Fibroblast of the aortic adventitia (primary cell): ENCODE measurements at places on chromosomes 12 and 14. TPM values are rescaled to one million over a fixed set of nuclear protein-coding genes. Genes with fewer than 3 reads are reported as not detected.

- DNase-seq: no peak
Measured at GRCh38 chr12:39788239-39788638, 168.6 kb upstream of the ABCD2 start.

GRCh38 chr12:51186465-51187085, 13.6 kb upstream of the TFCP2 start:
- no peak for DNase-seq

ACSM4 gene
- not detected in 2 replicates for total RNA-seq

DNA sequence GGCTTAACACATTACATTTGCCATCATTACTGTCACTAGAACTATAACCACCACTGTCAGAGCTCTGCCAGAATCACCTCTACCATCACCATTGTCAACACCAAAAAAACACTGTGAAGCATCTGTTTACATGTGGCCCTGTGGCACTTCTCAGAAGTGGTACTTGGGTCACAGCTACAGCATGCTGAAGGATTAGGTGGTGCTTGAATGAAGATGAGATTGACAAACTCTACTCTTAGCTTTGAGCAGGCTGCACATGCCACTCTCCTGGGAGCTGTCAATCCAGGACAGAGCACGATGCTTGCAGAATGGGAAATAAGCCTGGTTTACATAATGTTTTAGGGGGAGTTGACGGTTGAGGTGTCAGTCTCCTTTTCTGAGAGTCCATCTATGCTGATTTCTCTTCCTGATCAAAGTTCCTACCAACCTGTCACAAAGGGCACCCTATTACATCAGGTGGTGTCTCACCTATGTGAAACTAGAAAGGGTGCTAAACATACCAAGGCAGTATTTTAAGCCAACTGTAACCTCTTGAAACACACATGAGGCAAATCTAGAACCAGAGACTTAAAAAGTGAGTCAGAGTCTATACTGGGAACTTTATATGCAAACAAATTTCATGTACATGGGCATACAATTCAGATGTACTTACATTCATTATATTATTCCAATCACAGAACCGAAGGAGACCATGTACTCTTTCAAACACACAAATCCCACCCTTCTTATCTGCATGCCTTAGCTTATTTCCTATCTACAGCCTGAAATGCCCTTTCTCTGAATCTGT, 258.7 kb downstream of the EMP1 start:
- DNase-seq: no peak

DNA sequence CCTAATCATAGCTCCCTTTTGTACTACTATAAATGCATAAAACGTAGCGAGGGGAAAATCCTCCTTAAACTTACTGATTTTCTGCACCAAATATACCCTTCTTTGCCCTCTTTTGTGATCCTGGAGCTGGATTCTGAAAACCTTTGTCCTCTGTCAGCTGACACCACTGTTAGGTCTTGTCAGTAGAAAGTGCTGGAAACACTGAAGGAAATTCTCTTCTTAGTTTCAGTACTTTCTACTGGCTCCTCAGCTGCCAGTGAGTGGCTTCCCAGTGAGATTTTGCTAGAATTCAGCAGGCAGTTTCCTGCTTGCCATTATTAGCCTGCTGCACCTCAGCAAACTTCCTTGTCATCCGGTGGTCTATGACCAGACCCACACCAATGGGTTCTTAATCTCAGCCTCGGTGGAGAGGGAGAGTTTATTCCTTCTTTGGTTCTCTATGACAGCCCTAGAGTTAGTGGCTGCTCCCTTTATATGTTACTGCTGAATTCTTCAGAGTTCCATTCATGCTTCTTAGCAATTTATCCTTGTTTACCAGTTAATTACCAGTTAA, 476.2 kb downstream of the FSCB start:
- DNase-seq: no peak

DNA sequence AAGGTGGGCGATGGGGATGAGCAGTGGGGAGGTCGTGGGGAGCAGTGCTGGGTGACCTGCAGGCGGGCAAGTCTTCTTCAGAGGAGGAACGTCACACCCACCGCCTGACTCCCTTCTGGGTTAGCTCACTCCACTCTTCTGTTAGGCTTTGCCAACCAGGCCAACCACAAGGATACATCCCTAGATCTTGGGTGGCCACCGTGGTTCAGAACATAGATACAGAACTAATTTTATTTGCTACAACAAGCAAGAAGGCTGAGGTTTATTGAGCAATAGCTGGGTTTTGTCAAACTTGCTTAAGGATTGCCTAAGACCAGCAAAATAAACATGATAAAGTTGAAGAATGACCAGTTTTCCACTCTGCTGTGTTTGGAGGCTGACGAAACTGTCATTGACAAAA, 109.4 kb downstream of the DACT1 start:
- DNase-seq: peak; percentile 96

HOXC6 gene
- 0.09 and 0.90 TPM in 2 replicates for total RNA-seq

GRCh38 chr12:79678306-79678705, 12.5 kb downstream of the PAWR start:
- no peak for DNase-seq

ADCY4 gene
- total RNA-seq: 1.2 and 6.3 TPM in 2 replicates

GRCh38 chr12:5976711-5977110, 31.7 kb upstream of the ANO2 start:
- no peak for DNase-seq

DNA sequence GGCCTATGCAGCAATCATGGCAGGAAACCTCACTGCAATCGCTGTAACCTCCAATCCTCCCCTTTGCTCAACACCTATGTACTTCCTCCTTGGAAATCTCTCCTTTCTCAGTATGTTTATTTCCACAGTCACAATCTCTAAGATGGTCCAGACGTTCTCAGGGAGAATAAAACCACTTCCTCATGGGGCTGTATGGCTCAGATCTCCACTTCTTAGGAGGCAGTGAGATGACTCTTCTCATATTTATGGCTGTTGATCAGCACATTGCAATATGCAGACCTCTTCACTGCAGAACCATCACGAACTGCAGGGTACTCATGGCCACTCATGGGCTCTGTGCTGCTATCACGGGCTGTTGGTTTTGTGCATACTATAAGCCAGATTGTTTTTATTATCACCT, 17.1 kb upstream of the OR4K17 start:
- DNase-seq: no peak

DNA sequence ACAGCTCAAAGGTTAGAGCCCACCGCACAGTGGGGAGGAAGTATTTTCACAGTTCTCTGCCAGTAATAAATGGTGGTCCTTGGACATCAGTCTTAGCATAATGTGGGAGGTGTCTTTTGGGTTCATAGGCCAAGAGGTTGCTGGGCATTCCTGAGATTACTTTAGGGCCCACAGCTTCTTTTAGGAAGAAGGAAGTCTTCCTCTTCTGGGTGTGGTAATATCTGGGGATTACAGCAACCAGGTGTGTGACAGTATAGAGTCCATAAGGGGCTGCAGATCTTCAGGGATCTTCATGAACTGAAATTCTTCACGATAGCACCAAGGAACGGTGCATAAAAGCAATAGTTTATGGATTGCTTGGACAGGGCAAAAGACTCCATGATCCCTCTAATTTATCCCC, 56.2 kb upstream of the PTGR2 start:
- no peak for DNase-seq

PTMS gene
- 61.6 and 575 TPM in 2 replicates for total RNA-seq

GNG2 gene
- total RNA-seq: 10.0 and 15.7 TPM in 2 replicates

PRPH gene
- total RNA-seq: 0.18 and 0.33 TPM in 2 replicates

SLC2A14 gene
- not detected in 2 replicates for total RNA-seq

DNA sequence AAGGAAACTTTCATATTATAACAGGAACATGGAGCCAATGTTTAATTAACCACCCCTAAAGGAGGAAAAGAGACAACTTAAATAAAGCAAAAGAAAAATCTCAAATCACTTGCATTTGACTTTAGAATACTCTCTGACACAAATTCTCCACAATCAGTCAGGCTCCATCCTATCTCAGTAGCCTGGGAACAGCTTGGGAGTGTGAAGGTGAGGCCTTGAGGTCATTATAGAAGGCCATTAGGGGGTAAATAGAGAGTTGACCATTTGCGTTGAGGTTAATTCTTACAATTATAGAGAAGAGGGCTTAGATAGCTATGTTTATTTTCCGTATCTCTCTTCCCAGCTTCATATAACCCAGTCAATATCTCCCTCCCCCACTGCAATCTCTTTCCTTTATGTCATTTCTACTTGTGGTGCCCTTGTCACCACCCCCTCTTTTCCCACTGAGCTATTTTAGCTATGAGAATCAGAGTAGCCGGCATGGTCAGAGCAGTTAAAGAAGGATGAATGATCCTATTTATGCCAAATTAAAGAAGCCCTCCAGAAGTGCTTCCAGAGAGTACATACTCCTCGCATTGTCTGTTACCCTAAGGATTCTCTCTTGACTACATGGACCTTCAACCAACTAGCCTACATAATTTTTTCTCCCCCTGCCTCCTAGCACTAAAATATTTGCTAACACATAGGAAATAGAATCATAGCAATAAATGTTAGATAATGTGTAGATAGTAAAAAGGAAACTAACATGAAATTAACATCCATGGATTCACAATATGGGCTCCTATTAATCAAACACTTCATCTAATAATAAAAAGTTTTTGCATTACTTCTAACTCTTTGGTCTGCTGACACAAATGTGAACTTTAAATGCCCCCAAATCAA, 135.2 kb upstream of the KRR1 start:
- no peak for DNase-seq

DNA sequence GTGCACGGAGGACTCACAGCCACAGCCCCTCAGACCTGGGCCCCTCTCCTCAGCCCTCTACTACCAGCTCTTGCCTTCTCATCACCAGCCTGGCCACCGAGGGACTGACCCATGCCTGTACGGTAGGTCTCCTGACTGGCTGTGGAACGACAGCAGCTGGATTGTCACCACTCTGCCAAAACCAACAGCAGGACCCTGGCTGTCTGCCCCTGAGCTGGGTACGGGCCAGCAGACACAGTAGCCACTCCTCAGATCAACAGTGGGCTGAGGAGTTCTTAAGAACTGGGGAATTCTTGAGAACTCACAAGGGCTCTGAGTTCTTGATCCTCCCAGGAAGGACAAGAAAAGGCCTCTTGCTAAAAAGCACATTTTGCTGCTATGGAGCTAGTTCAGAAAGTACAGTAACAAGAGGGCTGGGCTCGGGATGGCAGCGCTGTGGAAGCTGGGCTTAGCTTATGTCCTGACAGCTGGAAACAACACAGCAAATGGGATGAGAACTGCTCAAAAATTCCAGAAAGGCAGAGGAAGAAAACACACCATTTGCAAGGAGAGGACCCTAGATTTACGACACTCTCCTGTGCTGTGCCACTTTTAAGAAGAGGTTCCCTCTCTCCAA, 176.4 kb downstream of the ANO2 start:
- DNase-seq: no peak

DNA sequence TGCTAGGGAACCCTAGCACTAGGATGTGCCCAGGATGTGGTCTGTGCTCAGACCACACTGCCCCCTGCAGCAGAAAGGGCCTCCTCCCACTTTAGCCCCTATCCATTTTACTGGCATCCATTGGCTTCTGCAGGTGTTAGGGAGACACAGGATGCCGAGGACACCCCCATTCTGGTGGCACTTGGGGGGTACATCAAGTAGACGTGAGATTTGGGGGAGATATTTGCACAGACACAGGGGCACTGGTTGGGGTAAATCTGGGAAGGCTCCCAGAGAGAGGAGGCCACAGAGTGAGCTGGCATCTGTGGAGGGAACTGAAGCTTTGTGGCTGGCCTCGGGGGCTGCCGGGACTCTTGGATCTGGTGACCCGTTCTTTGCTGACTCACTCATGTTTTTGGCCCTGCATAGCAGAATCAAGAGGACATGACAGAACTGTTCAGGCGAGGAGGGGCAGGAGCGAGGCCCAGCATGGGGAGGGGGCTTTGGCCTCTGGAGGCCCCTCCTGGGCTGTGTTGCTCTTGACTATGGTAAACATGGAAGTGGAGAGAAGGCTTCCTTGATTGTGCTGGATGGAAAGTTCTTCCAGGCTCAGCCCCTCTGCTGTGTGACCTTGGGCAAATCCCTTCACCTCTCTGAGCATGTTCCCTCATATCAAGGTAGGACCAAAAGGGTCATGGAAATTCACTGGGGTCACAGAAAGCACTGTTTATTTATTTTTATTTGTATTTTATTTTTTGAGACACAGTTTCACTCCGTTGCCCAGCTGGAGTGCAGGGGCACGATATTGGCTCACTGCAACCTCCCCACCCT, 1.8 kb downstream of the PLBD2 start:
- peak; percentile 3 for DNase-seq

PIP4P1 gene
- 23.7 and 25.3 TPM in 2 replicates for total RNA-seq

OVCH1 gene
- 0.08 and 0.27 TPM in 2 replicates for total RNA-seq
